ENCODE measurements at places on chromosomes 5 and 9. TPM values are rescaled to one million over a fixed set of nuclear protein-coding genes. Genes with fewer than 3 reads are reported as not detected.

DNA sequence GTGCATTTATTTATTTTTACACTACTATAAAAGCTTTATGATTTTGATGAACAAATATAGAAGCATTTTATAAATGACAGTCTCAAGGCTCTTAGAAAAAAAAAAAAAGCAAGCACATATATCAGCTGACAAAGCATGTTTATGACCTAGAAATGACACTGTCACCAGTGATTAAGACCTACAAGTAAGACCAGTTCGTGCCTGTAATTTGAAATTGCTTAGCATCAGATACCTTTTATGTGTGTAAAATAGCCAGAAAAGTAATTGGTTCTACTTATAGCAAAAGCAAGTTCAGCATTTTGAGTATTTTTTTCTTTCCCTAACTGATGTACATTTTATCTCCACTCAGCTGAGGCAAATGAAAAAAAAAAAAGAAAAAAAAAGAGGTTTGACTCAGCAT is 808.4 kb downstream of the CDH18 start:
- H3K27ac ChIP-seq, result no peak overlapping the region
- H3K36me3 ChIP-seq, result no peaks in the 10 kb centered on the region
- H3K4me1 ChIP-seq, result no peaks in the 10 kb centered on the region
- H3K4me3 ChIP-seq, result no peak overlapping the region

DNA sequence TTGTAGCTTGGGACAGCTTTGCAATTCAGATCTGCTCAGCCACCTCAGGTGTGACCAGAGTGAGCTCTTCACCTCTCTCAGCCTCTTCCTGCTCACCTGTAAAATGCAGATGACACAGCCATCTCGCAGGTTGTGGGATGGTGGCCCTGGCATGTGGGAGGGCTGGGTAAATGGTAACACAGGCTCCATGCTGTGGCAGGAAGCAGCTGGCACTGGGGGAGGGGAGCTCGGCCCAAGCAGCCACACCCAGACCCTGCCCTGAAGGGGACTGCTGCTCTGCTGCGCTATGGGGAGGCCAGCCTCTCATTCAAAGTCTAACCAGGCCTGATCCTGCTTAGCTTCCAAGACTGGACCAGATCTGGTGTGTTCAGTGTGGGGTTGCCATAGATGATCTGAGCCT is 24.1 kb downstream of the PHF2 start:
- H3K4me3 ChIP-seq, result no peak overlapping the region
- no peak for DNase-seq
- no peaks in the 10 kb centered on the region for H3K27me3 ChIP-seq
- no peaks in the 10 kb centered on the region for H3K4me1 ChIP-seq
- no peaks in the 10 kb centered on the region for H3K36me3 ChIP-seq

- no peaks in the 10 kb centered on the region for H3K27me3 ChIP-seq
- no peaks in the 10 kb centered on the region for H3K4me1 ChIP-seq
- peak overlapping the region; percentile 31 for H3K4me3 ChIP-seq
- DNase-seq, result peak; percentile 13
Measured at GRCh38 chr9:105656131-105656921, 5.9 kb upstream of the TAL2 start.

- no peak overlapping the region for H3K4me3 ChIP-seq
- no peaks in the 10 kb centered on the region for H3K27me3 ChIP-seq
- no peak overlapping the region for H3K27ac ChIP-seq
- H3K36me3 ChIP-seq, result no peaks in the 10 kb centered on the region
- no peak for DNase-seq
Measured at GRCh38 chr5:83368319-83368718, 103.2 kb upstream of the VCAN start.

- peaks cover 7% of the 10 kb centered on the region for H3K4me1 ChIP-seq
- H3K4me3 ChIP-seq, result no peak overlapping the region
- no peaks in the 10 kb centered on the region for H3K36me3 ChIP-seq
- H3K27ac ChIP-seq, result peak overlapping the region; percentile 13
- no peaks in the 10 kb centered on the region for H3K27me3 ChIP-seq
- no peak for DNase-seq
Measured at GRCh38 chr5:109739741-109740728, 50.3 kb downstream of the MAN2A1 start.

GRCh38 chr5:24998641-24999040 is 353.9 kb upstream of the CDH10 start:
- H3K27ac ChIP-seq, result no peak overlapping the region
- no peaks in the 10 kb centered on the region for H3K36me3 ChIP-seq
- no peak overlapping the region for H3K4me3 ChIP-seq
- DNase-seq, result no peak
- H3K27me3 ChIP-seq, result no peaks in the 10 kb centered on the region

DNA sequence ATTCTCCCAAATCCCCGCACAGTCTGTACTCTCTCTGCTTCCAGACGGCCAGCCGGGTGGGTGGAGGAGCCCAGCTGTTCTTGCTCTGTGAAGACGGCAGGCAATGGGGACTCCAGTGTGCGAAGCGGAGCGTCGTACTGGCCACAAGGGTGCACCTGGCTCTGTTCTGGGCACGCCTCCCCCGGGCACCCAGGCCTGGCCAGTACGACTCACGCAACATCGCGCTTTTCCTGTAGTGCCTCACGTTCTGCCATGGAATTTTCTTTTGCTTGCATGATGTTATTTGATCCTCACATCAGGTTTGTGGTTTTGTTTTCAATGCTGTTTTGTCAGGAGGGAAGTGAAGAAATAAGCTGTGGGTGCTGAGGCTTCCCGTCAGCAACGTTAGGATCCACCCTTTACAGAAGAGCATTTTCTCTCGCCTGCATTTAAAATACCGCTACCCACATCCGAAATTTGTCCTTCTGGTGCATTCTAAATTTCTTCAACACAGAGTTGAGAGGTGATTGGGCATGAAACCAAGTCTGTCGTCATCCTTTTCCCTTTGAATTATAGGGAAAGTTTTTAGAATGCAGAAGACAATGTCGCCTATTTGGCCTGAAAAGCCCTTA is 311.7 kb downstream of the TRIM36 start:
- no peak for DNase-seq
- H3K4me3 ChIP-seq, result no peak overlapping the region
- no peaks in the 10 kb centered on the region for H3K4me1 ChIP-seq
- H3K27me3 ChIP-seq, result no peaks in the 10 kb centered on the region

DNA sequence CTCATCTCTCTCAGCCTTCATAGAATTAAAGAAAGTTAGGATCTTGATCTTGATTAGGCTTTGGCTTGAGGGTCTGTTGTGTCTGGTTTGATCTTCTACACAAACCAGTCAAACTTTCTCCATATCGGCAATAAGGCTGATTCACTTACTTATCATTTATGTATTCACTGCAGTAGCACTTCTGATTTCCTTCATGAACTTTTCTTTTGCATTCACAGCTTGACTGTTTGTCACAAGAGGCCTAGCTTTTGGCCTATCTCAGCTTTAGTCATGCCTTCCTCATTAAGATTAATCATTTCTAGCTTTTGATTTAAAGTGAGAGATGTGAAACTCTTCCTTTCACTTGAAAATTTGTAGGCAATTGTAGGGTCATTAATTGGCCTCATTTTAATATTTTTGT is 62.8 kb downstream of the SH3RF2 start:
- H3K27ac ChIP-seq, result no peak overlapping the region
- H3K4me3 ChIP-seq, result no peak overlapping the region
- DNase-seq, result no peak
- H3K4me1 ChIP-seq, result no peaks in the 10 kb centered on the region

DNA sequence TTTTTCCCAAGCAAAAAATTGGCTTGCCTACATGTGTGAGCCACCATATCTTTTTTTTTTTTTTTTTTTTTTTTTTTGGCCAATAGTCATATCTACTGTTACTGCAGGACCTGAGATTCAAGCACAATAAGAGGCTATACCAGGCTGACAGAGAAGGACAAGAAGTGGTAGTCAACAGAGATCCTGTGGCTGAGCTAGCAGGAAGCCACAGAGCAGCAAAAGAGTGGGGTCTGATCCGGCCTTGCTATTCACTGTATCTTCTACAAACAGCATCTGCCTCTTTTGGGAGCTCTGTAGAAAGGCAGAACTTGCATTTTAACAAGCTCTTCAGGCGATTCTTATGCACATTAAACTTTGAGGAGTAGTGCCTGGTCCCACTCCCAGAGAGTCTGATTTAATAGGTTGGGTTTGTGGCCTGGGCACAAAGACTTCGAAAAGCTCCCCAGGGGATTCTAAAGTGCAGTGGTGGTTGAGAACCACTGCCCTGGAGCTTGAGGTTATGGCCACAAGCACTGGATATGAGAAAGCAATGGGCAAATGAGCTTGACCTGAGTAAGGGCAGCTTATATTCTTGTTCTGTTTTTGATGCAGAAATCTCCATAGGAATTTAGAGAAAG is 162.8 kb downstream of the PIK3R1 start:
- no peak overlapping the region for H3K27ac ChIP-seq
- no peak overlapping the region for H3K4me3 ChIP-seq
- no peaks in the 10 kb centered on the region for H3K4me1 ChIP-seq
- DNase-seq, result no peak
- no peaks in the 10 kb centered on the region for H3K27me3 ChIP-seq

DNA sequence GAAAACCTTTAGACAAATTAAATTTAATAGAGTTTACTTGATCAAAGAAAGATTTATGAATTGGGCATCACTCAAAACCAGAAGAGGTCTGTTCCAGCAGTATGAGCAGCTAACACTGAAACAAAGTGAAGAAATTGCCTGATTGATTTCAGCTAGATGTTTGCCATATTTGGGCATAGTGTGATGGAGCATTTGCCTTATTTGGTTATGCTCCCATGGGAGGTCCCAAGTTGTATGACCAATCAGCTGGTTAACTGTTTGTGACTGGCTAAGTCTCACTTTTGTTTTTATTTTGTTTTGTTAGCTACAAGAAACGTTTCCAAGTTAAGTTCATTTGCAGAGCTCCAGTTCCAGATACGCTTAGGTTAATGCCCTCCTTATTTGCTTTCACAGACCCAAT is 53.3 kb upstream of the LMNB1 start:
- no peak overlapping the region for H3K4me3 ChIP-seq
- H3K4me1 ChIP-seq, result no peaks in the 10 kb centered on the region
- H3K27me3 ChIP-seq, result no peaks in the 10 kb centered on the region
- DNase-seq, result no peak

- no peak for DNase-seq
- H3K27me3 ChIP-seq, result no peaks in the 10 kb centered on the region
- no peaks in the 10 kb centered on the region for H3K4me1 ChIP-seq
- H3K4me3 ChIP-seq, result no peak overlapping the region
- H3K36me3 ChIP-seq, result no peaks in the 10 kb centered on the region
- H3K27ac ChIP-seq, result no peak overlapping the region
Measured at GRCh38 chr5:97670447-97670846, 487.4 kb upstream of the RIOK2 start.

DNA sequence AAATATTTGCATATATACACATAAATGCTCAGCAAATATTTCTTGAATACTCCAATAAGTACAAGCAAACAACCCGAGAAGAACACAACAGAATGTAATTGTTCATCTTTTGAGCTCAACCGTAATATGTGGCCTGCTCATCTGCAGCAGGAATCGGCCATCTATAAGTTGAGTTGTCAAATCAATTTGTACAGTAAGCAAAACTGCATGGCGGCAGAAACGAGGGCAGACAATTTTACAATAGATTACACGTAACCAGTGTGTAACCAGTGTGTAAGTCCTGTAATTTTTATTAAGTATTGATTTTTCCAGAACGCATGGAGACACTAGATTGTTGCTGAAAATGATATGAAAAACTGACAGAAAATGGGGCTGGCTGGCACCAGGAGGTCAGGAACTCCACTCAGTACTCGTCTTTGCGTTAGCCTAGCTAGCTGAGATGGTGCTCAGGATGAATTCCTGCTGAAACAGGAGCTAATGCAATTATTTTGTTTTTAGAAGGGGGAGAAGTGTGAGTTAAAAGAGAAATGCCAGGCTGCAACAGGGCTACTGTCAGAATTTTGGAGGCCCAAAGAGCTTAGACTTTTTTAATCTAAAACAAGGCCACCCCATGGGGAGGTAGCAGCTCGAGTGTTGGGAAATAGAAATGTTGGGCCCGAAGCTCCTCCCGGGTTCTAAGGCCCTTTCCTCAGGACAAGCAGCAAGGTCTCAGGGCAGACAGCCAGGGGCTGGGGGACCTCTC is 682 bp downstream of the DHX29 start:
- peak overlapping the region; percentile 88 for H3K27ac ChIP-seq
- peaks cover 56% of the 10 kb centered on the region for H3K4me1 ChIP-seq
- H3K4me3 ChIP-seq, result peak overlapping the region; percentile 77
- no peak for DNase-seq

GRCh38 chr5:133938929-133939328 is 29.5 kb downstream of the C5orf15 start:
- H3K4me1 ChIP-seq, result peaks cover 3% of the 10 kb centered on the region
- no peaks in the 10 kb centered on the region for H3K36me3 ChIP-seq
- no peak overlapping the region for H3K4me3 ChIP-seq
- no peak for DNase-seq
- no peaks in the 10 kb centered on the region for H3K27me3 ChIP-seq
- peak overlapping the region; percentile 52 for H3K27ac ChIP-seq

DNA sequence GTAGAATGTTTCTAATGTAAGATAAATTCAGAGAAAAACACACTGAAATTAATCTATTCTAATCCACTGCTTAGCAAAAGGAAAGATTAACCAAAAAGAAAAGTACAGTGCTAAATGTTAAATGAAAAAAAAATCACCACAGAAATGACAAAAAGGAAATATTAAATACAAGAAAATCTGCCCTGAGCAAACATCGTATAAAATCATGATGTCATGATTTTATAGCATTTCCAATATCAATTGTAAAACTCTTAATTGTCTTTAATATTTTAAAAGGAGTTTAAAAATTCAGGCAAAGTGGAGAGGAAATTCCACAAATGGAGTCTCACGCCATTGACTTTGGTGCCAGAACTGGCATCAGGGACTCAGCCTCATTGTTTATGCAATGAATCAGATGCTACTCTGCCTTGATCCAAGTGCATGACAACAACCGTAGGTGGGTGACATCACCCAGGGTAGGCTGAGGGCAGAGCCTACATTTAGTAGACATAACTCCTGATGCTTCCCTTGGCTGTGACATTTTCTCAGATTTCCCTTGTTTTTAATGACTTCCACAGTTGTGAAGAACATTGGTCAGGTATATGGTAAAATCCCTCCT is 696.8 kb downstream of the SEMA5A start:
- no peaks in the 10 kb centered on the region for H3K36me3 ChIP-seq
- H3K4me1 ChIP-seq, result no peaks in the 10 kb centered on the region
- DNase-seq, result no peak
- no peak overlapping the region for H3K27ac ChIP-seq

DNA sequence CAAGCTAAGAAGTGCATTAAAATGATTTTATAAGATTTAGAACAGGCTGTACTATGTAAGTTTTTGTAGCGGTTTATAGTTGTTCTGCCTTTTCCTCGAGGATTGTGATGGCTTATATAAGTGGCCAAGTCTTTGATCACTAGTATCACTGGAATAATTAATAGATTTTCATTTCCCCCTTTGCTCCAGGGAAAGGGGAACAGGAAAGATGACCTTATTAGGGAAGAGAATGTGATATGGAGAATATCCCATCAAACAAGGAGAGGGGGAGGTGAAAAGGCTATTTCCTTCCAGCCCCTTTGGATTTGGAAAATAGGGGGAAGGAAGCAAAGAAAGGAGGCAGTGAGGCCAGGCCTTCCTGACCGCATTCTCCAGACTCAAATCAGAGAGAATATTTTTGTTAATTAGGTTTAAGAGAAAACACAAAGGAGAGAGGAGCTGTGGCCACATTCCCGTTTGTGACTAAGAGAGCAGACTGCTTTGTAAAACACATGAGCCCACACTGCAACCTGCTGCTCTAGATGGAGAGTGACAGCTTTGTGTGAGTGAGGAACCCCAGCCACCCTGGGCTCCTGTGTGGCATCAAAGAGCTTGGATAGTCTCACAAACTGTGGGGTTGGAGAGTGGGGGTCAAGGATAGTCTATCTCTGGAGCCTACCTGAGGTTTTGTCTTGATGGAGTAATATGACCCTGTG is 359.5 kb downstream of the DTWD2 start:
- no peak for DNase-seq
- H3K4me3 ChIP-seq, result no peak overlapping the region
- no peaks in the 10 kb centered on the region for H3K27me3 ChIP-seq
- H3K27ac ChIP-seq, result no peak overlapping the region

Gene ZNG1C
- total RNA-seq, result 16.3 TPM

Gene PDE6A
- total RNA-seq, result not detected

Gene CRHBP
- total RNA-seq, result not detected

Gene DOLPP1
- 9.2 TPM for total RNA-seq

Gene CDH9
- total RNA-seq, result not detected
